ENCODE measurements at places on chromosomes 7 and 10. TPM values are rescaled to one million over a fixed set of nuclear protein-coding genes. Genes with fewer than 3 reads are reported as not detected.

GRCh38 chr10:14379556-14380280 lies 49.0 kb upstream of the FRMD4A start:
- no peak for DNase-seq

GRCh38 chr10:119896061-119896655 lies 3.6 kb downstream of the SEC23IP start:
- no peak for DNase-seq

GRCh38 chr7:48932126-48932910 lies 8.0 kb downstream of the CDC14C start:
- no peak for DNase-seq

- DNase-seq, result no peak
These were observed 1.8 kb downstream of the GIMAP5 start for GRCh38 chr7:150739033-150739432.

The C10orf53 gene
- not detected for polyA plus RNA-seq
